ENCODE measurements at places on chromosomes 7 and 10.

DNA sequence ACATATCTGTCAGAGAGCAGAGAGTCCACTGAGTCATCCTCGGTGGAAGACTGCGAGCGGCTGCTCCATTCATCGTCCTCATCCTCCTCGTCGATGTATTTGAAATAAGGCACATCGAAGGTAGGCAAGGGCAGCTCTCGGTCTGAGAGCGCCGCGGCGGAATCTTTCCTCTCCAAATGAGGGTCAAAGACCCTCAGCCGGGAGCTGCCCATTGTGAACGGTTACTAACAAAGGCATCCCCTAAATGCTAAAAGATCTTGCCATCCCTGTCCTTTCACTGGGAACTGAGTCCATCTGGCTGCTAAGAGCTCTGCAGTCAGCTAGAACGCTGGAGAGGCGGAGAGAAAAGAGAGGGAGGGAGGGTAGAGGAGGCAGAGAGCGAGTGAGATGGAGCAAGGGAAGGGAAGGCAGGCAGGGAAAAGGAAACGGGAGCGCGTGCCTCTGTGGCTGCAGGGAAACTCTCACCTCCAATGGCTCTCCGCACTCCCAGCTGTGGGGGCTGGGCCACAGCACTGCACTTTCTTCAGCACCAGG, 163.4 kb downstream of the RAPGEF5 start:
- DNase-seq, result no peak

- peak; percentile 56 for DNase-seq
Measured at GRCh38 chr7:157432957-157433576, 96.3 kb downstream of the DNAJB6 start.

DNA sequence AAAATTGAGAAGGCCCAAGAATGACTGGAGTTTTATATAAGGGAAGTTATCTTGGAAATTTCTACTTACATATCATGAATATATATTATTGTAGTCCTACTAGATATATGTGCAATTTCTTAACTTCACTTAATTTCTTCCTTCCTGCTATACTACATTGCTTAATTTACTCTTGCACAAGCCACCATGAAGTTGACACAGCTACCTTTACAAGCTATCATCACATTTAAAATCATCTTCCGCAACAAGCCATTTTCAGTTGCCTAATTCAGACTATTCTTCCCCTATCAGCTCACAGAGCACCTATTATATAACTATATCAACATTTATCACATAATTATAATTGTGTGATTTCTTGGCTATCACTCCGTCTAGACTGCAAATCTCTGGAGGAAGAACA, 418.4 kb downstream of the PARD3 start:
- DNase-seq, result no peak

GRCh38 chr10:80279146-80279545, 10.3 kb downstream of the MAT1A start:
- DNase-seq, result no peak

- DNase-seq, result no peak
Measured at GRCh38 chr10:26711324-26711723, 13.8 kb downstream of the PDSS1 start.

DNA sequence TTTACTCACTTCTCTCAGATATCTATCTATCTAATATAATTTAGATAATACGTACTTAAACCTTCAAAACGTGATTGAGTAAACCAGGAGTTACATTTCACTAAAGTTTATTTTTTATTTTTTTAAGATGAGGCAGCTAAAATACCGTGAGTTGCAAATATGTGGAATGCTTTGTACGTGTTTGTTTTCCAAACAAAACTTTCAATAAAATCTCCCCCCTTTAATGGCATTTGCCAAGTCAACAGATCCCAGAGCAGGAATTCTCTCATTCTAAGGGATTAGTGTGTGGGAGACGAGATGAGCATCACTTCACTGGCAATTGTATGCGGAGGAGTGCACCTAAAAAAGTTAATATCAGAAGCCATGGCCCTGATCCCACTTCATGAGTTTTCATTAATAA, 53.7 kb upstream of the MAGI2 start:
- no peak for DNase-seq

- no peak for DNase-seq
Measured at GRCh38 chr7:91541641-91542040, 277.4 kb downstream of the FZD1 start.

- no peak for DNase-seq
Measured at GRCh38 chr7:116734710-116735109, 62.7 kb downstream of the MET start.

DNA sequence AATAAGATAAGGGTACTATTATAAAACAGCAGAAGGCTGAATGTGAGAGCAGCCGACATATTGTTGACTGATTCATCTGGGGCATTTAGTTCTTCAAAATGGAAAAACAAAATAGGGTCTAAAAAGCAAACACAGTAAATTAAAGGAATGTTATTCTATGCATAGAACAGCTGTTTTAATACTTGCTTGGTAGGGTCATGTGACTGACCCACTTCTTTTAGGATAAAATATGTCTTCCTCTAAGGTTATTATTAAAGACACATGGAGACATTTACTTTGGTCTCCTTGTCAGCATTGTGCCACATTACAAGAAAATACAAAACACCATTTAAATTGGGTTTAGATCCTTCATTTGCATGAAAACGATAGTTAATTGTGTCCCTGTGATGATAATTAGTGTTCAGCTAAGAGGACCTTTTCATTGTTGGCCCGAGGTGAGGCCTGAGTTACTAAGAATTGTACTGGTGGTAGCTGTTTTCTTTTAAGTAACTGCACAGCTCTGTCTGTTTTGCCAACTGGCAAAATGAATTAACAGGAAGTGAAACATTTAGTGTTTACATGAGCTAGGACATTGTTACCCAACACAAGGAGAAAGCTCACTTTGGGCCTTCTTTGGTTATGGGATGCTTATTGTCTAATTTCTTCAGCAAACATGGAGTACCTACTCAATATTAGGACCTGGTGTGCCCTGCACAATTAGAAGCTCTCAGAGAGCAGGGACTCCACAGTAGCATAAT, 764.4 kb downstream of the LRMDA start:
- no peak for DNase-seq

DNA sequence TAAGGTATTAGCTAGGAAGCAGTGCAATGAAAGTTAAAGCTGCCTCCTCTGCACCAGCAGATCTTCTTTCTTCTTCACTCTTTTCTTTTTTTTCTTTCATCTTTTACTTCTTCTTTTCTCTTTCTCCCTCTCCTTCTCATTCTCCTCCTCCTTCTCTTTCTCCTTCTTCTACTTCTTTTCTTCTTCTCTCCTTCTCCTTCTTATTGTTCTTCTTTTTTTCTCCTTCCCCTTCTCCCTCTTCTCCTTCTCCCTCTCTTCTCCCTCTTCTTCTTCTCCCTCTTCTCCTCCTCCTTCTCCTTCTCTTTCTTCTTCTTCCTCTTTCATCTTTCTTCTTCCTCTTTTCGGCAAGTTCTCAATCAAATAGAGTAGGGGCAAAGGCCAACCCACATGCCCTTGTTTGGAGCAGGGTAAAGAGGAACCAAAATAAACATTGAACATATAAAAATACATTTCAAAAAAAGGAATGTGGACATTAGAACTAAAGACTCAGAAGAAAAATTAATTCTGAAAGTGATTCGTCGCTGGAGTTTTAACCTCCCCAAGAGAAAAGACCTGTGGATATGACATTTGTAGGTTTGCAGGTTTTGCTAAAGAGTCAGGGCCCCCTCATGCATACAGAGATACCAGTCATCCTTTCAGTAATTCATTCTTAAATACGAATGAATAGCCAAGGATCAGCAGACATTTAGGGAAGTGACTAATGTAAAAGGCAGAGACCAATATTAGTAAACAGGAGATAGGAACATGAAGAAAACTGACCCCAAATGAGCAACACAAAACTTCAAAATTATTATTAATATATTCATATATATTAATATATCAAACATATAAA, 93.0 kb upstream of the RSU1 start:
- DNase-seq, result no peak

GRCh38 chr7:101164071-101164840, 1.1 kb downstream of the VGF start:
- no peak for DNase-seq

DNA sequence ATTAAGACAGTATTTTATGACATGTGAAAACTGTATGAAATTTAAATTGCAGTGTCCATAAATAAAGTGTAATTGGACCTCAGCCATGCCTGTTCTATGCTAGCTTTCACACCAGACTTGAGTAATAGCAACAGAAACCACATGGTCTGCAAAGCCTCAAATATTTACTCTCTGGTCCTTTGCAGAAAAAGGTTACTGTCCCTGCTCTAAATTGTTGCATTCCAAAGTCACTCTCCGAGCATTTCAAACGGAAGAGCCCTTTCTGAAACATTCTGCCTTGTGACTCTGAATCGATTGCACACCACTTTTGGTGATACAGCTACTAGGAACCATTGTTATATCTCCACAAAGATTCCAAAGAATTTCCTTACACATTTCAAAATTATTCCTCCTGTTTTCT, 81.0 kb upstream of the STK17A start:
- no peak for DNase-seq

DNA sequence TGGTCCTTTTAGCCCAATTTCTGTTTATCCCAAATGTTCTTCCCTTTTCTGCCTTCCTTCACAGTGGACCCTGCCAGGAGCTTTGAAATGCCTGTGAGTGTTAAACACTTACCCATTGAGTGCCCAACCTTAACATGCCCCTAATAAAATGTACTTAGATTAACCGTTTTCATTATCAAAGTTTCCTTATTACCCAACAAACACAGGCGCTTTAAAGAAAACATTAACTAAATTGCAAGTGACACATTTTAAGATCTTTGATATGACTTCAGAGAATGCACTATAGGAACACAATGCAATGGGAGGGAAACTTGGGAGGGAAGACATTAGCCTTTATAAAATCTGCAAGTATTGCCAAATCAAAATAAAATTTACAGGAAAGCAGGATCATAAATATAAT, 177.0 kb downstream of the CFTR start:
- DNase-seq, result no peak

DNA sequence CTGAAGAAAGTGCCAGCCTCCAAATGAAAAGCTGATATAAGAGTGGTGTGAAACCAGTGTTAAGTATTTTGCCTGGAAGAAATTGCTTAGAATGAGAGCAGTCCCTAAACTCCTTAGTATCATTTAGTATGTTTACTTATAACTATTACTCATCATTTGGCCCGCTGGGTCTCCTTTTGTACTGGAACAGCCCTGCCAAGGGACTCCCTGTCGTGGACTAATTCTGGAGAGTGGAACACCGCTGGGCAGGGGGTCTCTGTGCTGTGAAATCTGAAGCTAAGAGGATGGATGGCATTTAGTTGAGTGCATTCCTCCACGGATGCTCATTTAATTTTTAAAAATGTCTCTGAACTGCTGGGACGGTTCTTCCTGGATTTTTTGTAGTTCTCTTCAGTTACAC, 889.9 kb upstream of the C7orf33 start:
- no peak for DNase-seq

DNA sequence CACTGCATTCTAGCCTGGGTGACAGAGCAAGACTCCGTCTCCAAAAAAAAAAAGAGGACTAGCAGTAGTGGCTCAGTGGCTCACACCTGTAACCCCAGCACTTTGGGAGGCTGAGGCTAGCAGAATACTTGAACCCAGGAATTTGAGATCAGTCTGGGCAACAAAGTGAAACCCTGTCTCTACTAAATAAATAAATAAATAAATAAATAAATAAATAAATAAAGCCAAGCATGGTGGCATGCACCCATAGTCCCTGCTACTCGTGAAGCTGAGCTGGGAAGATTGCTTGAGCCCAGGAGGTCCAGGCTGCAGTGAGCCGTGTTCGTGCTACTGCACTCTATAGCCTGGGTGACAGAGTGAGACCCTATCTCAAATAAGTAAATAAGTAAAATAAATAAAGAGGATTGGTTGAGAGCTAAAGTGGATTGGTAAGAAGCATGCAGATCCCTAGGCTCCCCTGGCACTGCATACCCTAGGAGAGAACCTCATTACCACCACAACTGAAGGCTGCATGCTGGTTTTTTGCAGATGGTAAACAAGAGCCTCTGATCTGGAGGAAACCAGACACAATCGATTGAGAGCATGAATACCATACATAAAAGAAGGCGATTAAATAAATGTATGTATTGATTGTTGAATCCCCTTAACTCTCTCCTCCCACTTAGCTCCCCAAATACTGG, 163.2 kb downstream of the REEP3 start:
- DNase-seq, result no peak
